ENCODE measurements at places on chromosomes 7 and 10.

GRCh38 chr7:156043416-156044178 is 231.3 kb upstream of the SHH start:
- no peak for DNase-seq
- no peak overlapping the region for H3K4me3 ChIP-seq
- H3K27me3 ChIP-seq, result no peaks in the 10 kb centered on the region

GRCh38 chr7:44595934-44596635 is 10.3 kb upstream of the OGDH start:
- H3K27ac ChIP-seq, result peak overlapping the region; percentile 13
- peaks cover 5% of the 10 kb centered on the region for H3K27me3 ChIP-seq
- no peak overlapping the region for H3K4me3 ChIP-seq
- DNase-seq, result peak; percentile 34
- no peaks in the 10 kb centered on the region for H3K36me3 ChIP-seq

DNA sequence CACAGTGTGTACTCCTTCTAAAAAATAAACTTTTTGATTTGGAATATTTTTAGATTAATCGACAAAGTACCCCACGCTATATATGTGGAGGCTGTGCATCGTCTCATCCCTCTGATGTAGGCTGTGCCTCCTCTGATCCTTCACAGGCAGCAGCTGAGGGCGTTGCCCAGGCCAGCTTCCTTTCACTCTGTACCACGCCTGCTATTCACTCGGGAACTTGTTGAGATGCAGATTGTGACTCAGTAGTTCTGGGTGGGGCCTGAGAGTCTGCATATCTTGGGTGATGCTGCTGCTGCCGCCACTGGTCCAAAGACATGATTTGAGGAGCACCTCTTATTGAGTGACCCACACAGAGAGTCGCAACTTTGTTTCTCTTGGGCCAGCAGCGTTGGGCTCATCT is 7.9 kb upstream of the C10orf120 start:
- DNase-seq, result no peak
- H3K4me3 ChIP-seq, result no peak overlapping the region
- no peak overlapping the region for H3K27ac ChIP-seq
- H3K4me1 ChIP-seq, result no peaks in the 10 kb centered on the region
- no peaks in the 10 kb centered on the region for H3K36me3 ChIP-seq

DNA sequence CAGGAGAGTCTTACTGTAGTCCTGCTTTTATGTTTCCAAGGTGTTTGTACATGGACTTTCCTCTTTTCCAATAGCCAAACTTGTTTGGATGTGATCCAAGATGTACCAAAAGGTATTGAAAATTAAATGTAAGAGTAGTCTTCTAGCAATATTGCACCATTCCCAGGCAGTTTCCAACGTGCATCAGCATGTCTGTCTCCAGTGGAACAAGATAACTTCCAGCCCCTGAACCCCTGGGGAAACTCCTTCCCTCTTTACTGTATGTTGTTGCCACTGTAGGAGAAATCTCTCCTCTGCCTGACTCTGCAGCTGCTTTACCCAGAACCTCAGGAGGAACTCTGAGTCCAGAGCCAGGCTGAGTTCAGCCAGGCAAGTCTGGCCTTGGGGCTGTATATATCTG is 18.5 kb downstream of the ARMC10 start:
- no peaks in the 10 kb centered on the region for H3K4me1 ChIP-seq
- DNase-seq, result no peak
- H3K36me3 ChIP-seq, result peaks cover 81% of the 10 kb centered on the region
- no peak overlapping the region for H3K27ac ChIP-seq

- no peaks in the 10 kb centered on the region for H3K36me3 ChIP-seq
- H3K4me1 ChIP-seq, result no peaks in the 10 kb centered on the region
- H3K27ac ChIP-seq, result no peak overlapping the region
- peaks cover 14% of the 10 kb centered on the region for H3K27me3 ChIP-seq
- no peak for DNase-seq
Observed at GRCh38 chr7:157703131-157703530, 366.3 kb downstream of the DNAJB6 start.

DNA sequence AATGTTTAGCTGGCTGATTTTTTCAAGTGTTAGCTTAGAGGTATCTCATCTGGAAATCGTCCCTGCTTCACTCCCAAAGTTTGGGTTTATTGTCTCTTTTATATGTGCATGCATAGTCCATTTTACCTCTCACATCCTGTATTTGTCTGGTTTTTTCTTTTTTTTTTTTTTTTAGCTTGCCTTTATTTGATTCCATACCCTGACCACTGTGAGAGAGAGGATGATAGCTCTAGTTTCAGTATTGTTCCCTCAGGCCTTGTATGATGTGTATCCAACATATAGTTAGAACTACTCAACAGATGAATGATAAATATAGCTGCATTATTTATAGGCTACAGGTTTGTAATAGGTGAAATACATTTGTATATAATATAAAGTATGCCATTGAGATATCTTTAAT is 29.9 kb downstream of the PCGF5 start:
- no peaks in the 10 kb centered on the region for H3K27me3 ChIP-seq
- H3K4me3 ChIP-seq, result no peak overlapping the region
- H3K4me1 ChIP-seq, result no peaks in the 10 kb centered on the region
- no peak overlapping the region for H3K27ac ChIP-seq

- no peak overlapping the region for H3K27ac ChIP-seq
- no peaks in the 10 kb centered on the region for H3K36me3 ChIP-seq
- no peak for DNase-seq
- H3K27me3 ChIP-seq, result peaks cover 27% of the 10 kb centered on the region
Observed at GRCh38 chr10:15379078-15379477, 8.0 kb upstream of the FAM171A1 start.

DNA sequence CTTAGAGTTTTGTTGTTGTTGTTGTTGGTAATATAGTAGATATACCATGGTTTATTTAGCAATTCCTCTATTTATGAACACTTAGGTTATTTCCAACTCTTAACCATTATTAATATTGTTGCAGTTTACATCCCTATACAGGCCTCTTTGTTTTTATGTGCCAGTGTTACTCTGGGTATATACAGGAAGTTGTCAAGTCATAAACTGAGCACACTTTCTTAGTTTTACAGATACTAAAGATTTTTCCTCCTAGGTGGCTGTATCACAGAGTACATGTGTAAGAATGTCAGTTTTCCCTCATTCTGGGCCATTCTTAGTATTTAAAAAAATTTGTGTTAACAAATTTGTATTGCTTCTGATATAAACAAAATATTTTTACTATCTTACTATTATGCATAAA is 128.4 kb downstream of the ARL4A start:
- no peaks in the 10 kb centered on the region for H3K36me3 ChIP-seq
- no peak overlapping the region for H3K4me3 ChIP-seq
- no peaks in the 10 kb centered on the region for H3K27me3 ChIP-seq
- H3K27ac ChIP-seq, result no peak overlapping the region
- H3K4me1 ChIP-seq, result no peaks in the 10 kb centered on the region

- no peak for DNase-seq
- no peak overlapping the region for H3K27ac ChIP-seq
- no peaks in the 10 kb centered on the region for H3K36me3 ChIP-seq
Observed at GRCh38 chr10:109924967-109925620, 1.8 kb upstream of the XPNPEP1 start.

DNA sequence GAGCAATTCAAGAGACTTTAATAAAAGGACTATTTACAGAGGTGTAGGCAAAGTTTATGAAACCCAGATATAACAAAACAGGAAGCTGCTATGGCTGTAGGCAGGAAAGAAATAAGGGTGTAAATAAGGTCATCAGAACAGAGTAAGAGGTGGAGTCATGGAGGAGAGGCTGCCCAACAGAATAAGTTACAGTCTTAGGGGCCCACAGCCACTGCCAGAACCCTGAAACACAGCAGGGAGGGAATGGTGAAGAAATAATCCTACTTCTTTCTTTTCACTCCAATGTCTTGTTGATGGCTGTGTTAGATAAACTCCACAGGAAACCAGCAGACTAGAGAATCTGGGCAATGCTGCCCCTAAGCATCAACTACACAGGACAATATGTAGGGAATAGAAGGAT is 155.8 kb upstream of the TAC1 start:
- H3K27ac ChIP-seq, result no peak overlapping the region
- H3K4me3 ChIP-seq, result no peak overlapping the region
- H3K36me3 ChIP-seq, result no peaks in the 10 kb centered on the region
- no peak for DNase-seq
